ENCODE measurements at places on chromosomes 1 and 21.

GRCh38 chr1:186943891-186944686 lies 115.3 kb downstream of the PLA2G4A start:
- DNase-seq, result no peak

- no peak for DNase-seq
These were observed 32.2 kb upstream of the RPTN start for GRCh38 chr1:152191260-152191659.

DNA sequence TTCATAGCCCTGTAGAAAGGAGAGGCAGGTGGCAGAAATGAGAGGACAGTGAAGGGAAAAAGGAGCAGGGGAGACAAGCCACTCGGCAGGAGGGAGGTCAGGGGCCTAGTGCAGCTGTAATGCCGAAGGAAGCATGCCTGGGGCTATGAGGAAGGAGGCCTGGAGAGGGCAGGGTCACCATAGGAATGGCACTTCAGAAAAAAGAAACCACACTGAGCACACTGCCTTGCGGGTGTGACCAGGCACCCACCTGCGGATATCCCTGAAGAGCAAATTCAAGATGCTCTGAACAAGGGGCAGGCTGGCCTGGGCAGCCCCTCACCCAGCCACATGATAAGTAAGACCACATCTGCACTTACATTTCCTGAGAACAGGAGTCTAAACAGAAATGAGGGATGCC lies 104.7 kb downstream of the JAK1 start:
- no peak for DNase-seq

GRCh38 chr21:34020005-34020847 lies 53.2 kb upstream of the MRPS6 start:
- DNase-seq, result no peak

DNA sequence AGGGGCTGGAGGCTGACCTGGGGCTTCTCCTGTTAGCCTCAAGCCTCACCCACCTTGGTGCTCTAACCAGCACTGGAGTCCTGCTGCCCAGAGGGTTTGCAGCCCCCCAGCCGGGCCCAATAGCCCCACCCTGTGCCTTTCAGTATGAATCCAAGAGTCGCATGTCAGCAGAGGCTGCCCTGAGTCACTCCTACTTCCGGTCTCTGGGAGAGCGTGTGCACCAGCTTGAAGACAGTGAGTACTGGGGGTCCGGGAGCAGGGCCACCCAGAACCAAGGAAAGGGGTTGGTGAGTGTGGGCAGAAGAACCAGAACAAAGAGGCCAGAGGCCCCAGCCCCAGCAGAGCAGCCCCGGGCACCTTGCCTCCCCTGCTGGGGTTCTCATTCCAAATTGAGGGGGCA lies 25.6 kb downstream of the CDK18 start:
- no peak for DNase-seq

- DNase-seq, result no peak
These were observed 48.6 kb downstream of the ITPKB start for GRCh38 chr1:226690460-226690982.

GRCh38 chr21:43266534-43266933 lies 97.7 kb downstream of the CRYAA start:
- DNase-seq, result no peak

DNA sequence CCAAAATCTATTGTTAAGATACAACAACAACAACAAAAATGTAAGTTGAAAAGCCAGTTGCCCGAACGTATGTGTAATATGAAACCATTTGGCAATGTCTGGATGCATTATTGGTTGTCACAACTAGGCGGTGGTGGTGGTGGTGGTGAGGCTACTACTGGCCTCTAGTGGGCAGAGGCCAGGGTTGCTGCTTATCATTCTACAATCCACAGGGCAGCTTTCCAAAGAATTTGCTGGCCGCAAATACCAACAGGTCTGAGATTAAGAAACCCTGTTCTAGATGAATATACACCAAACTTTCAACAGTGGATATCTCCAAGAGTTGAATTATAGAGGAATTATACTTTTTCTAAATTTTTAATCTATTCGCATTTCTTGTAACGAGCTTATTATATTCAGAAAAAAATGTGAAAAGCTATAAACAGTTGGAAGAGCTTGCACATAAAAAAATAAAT lies 26.8 kb upstream of the ZNF697 start:
- no peak for DNase-seq

DNA sequence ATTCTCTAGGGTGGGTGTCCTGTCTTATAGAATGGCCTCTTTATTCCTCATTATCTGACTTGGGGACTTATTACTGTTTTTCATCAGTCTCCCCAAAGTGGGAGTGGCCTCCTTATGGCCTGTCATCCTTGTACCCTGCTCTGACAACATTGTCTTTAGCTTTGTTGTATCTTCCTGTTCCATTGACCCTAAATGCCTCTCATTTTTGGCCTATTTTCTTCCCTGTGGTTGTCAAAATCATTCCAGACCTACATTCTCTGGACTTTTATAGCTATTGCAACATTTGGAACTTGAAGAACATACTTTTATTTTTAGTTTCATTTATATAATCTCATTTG lies 9.7 kb downstream of the SFT2D2 start:
- no peak for DNase-seq

All from NCI-H2081 treated with DMSO at 0.1 percent for 48 hours (cell line).